ENCODE measurements at places on chromosomes 2 and 18.

GRCh38 chr2:10978090-10978670, 66.4 kb downstream of the KCNF1 start:
- DNase-seq = no peak

DNA sequence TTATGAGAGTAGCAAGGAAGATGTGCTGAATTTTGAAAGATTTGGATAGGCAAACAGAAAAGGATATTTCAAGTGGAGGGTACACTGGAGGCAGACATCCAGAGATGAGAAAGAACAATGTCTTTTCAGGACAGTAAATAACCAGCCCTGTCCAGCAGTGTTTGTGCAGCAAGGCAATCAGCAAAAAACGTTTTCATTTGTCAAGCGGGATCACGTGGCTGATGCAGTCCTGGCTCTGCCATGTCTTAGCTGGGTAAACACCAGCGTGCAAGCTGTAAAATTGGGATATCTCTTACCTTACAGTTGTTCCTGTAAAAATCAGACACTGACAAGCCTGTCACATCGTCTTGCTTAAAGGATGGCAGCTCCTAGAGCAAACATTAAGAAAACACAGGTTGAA, 67.8 kb downstream of the CWC22 start:
- no peak for DNase-seq

- DNase-seq = no peak
Measured at GRCh38 chr18:75639472-75639831, 211.9 kb upstream of the SMIM21 start.

GRCh38 chr2:227826019-227826521, 12.4 kb downstream of the CCL20 start:
- no peak for DNase-seq

GRCh38 chr2:219713110-219713509, 85.7 kb downstream of the SLC4A3 start:
- DNase-seq = peak; percentile 40

DNA sequence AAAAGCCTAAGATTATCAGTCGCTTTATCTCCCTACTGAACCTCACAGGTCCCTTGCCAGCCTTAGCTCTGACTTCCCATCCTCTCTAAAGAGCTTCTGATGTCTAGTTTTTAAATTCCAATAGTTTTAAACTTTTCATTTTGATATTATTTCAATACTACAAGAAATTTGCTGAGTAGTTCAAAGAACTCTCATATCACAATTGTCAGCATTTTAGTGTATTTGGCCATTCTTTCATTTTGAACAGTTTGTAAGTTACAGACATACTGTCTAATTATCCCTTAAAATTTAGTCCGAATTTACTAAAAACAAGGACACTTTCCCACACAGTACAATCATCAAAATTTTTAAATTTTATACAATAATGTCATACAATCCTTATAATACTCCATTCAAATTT, 666.8 kb upstream of the SETBP1 start:
- DNase-seq = no peak

DNA sequence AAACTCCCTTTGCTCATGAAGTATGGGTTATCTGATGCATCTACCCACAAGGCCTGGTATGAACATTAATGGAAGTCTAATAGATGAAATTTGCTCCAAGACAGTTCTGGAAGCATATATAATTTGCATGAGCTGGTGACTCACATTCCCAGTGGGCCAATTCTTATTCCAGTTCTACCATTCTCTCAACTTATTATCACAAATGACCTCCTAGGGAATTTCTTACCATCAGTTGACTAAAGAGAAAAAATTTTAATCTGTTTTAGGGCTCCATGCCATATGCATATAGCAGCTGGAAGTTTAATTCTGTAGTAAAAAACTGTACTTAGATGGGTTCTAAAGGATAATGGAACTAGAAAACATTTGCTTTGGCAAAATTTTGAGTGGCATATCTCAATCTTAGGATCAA, 165.2 kb upstream of the COL3A1 start:
- peak; percentile 89 for DNase-seq

GRCh38 chr2:169452080-169452479, 27.2 kb upstream of the BBS5 start:
- DNase-seq = peak; percentile 9

DNA sequence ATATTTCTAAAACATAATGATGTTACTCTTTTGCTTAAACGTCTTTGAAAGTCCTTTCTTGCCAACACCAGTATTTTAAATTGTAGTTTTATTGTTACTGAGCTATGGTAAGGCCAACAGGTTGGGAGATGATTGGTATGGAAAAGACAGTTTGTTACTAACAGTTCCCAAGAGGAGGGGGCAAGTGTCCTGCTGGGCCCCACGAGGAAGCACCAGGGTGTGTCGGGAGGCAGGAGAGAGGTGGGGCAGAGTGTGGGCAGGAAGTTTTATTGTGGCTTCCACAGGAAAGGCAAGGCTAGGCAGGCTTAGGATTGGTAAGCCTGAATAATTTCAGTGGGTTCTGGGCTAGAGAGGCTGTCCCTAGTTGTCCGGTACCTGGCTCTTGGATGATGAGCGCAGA, 134.3 kb downstream of the SOCS6 start:
- DNase-seq = no peak

GRCh38 chr2:216499641-216500218, 1.1 kb downstream of the RPL37A start:
- no peak for DNase-seq

- peak; percentile 79 for DNase-seq
Measured at GRCh38 chr2:96427917-96428316, 77.2 kb downstream of the NEURL3 start.

- DNase-seq = peak; percentile 7
Measured at GRCh38 chr18:36658611-36659010, 170.2 kb downstream of the TPGS2 start.

GRCh38 chr2:42218712-42219111, 49.6 kb downstream of the EML4 start:
- no peak for DNase-seq

DNA sequence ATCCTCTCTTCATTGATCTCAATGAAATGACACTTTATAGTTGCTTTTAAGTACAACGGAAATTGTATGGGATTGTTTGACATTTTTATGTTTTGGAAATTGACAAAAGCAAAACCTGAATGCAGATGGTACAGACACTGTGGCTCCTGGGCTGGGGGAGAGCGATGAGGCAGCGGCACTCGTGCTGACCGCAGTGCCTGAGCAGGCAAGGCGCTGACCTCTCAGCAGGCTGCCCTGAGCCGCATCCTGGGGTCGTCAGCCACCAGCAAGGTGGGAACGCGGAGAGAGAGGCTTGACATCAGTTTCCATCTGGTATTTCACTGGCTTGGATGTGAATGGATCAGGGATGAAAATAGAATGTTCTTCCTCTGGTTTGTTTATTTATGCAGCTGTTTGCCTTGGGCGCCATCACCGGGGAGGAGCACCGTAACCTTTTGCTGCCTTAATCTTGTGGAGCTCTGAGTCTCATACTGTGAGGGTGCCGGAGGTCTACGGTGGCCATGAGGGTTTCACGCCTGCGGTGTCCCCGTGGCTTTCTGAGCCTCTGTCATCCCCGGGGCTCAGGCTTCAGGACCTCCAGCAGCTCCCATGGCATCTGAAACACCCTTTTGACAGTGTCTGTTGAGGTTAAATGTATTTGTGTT, 94.8 kb upstream of the TPO start:
- no peak for DNase-seq

DNA sequence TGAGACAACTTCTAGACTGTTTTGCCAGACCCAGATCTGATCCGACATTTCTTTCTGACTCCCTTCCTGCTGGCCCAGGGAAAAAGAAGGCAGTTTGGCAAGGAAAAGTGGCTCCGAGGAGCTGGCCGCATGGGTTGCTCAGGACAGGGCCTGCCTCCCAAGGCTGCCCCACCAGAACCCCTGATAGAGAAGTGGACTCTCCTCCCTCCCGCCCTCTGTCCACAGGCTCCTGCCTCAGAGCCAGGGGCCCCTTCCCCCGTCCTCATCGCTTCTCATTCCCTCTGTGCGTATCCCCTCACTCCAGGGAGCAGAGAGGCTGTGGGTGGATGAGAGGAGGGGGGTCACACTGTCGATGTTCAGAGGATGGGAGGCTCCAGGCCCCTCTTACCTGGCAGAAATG, 110.2 kb downstream of the TNS1 start:
- no peak for DNase-seq

GRCh38 chr2:196679368-196679767, 39.9 kb downstream of the CCDC150 start:
- DNase-seq = no peak

DNA sequence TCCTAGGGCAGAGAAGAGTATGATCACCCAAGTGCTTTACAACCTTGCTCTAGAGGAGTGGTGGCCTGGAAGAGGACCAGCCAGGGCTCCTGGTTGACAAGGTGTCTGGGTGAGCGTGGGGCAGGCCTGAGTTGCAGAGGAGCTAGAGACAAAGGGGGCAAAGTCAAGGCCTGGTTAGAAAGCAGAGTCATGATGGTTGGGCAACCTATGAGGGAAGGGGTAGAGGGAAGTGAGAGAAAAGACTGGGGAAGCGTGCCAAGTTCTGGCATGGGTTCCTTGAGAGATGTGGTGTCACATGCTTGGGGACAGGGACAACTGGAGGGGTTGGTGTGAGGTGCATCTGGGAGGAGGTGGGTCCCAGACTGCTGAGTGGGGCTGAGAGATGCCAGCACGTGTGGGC, 13.5 kb downstream of the ZFP36L2 start:
- DNase-seq = no peak

GRCh38 chr2:197673606-197674005, 1.8 kb downstream of the RFTN2 start:
- no peak for DNase-seq

GRCh38 chr2:129796225-129796624, 183.2 kb upstream of the RAB6C start:
- no peak for DNase-seq

All from HFFc6 (cell line).